ENCODE measurements at places on chromosomes 7 and 10.
A peak's percentile ranks its signal among the peaks of the same experiment; 100 is the strongest.

- no peak for DNase-seq
Observed at GRCh38 chr7:134186027-134186426, 58.9 kb downstream of the LRGUK start.

- DNase-seq = no peak
Observed at GRCh38 chr7:51645255-51645654, 328.6 kb upstream of the COBL start.

- no peak for DNase-seq
Observed at GRCh38 chr10:103207141-103207540, 14.1 kb upstream of the NT5C2 start.

- no peak for DNase-seq
Observed at GRCh38 chr10:94104316-94105000, 110.7 kb downstream of the PLCE1 start.

GRCh38 chr7:147161405-147161804, 1044.8 kb downstream of the CNTNAP2 start:
- DNase-seq = no peak

GRCh38 chr10:132834311-132834761, 48.4 kb upstream of the NKX6-2 start:
- no peak for DNase-seq

- DNase-seq = no peak
Observed at GRCh38 chr10:63670291-63670898, 149.2 kb downstream of the REEP3 start.

DNA sequence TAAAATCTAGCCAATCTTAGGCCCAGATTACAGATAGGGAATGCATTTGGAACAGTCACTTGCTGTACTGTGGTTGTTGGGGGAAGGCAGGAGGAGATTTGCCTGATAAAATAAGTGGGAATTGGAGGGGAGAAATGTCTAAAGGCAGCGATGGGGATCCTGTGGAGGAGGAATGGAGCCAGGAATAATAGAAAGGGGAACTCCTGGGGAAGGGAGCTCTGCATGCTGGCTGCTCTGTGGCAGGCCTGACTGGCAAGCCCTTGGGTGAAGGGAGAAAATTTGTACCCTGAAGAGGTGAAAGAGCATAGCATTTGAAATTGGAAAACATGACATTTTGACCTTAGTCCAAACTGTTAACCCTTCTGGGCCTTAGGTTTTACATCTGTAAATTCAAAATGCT, 13.7 kb downstream of the MMP21 start:
- DNase-seq = no peak

DNA sequence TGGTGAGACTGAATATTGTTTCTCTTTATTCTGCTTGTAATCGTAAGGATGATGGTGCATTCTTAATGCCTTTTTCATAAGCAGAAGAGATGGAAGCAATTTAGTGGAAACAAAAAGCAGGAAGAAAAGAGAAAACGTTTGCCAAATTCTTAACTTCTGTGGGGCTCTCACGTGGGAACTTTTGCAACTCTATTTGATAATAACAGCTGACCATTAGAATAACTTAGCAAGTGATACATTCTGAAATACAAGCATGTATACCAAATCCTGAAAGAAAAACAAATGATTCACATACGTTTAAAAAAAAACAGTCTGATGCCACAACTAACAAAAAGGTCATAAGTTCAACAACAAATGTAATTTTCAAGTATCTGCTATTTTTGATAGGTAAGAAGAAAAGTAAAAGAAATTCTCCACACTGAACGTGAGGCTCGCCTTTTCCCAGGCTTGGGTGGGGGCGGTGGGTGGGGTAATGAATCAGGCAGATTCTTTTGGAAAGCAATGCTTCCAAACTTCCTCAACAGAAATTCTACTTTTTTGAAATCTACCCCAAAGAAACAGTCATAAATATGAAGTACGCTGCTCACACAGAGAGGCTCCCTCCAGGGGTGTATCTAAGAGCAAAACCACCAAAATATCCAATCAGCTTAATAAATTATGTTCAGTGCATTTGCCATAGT, 446.2 kb upstream of the MGMT start:
- no peak for DNase-seq

DNA sequence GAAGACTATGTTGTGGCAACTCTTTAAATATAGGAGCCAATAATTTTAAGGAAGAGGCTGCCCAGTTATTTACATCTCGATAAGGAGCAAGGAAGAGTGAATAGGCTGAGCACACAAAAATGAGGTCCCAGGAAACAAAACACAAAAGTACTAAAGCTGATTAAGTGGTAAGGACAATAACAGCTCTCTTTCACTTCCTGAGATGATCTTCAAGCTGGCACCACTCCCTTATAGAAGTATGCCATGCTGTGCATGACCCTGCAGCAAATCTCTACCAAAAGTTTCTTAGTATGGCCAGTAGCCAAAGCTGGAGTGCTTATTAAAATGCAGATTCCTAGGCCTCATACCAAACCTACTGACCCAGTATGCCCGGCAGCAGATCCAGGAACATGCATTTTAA, 39.7 kb downstream of the CADPS2 start:
- no peak for DNase-seq

DNA sequence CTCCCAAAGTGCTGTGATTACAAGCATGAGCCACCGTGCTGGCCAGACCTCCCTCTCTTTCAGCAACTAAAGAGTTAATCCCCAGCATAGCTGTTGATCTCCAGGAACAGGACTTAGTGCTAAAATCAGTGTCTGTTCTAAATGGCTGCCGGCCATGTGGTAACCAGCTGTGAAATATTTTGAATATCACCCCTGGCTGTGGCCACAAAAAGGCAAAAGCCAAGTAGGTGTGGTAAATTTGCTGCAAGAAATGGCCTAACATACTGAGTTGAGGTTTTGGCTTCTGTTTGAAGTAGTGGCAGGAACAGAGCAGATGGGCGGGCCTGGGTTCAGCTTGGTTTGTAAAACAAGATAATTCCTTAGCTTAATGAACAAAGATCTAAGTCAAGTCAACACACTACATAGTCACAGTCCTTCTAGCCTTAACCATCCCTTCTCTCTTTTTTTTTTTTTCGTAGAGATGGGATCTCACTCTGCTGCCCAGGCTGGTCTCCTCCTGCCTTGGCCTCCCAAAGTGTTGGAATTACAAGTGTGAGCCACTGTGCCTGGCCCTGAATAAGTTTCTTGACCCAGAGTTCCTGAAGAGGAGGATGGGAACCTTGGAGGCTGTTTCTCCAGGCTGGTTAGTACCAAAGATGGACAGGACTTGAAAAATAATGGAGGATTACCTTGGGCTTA, 22.7 kb upstream of the AGFG2 start:
- no peak for DNase-seq

DNA sequence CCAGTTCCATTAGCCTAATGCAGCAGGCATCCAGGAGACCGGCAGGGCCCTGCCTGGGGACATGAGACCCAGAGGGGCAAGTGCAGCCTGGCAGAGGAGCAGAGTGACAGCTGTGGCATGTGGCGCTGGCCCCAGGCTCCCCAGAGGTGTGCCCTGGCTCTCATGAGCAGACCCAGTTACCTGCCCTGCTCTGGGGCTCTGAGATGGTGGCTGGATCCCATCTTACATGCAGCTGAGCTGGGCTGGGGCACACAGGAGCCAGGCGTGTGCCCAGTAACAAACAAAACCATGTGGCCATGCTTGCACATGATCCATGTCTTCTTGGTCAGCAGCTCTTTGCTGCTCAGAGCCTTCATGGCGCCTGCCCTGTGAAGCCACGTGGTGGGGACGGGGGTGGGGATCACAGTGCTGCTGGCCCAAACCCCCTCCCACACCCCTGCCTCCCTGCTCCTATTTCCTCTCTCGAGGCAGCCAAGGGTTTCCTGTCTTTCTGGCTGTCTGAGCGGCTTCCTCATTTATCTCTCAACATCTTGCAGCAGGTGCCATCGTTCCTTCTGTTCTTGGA, 40.3 kb upstream of the GTF2I start:
- peak; percentile 6 for DNase-seq

DNA sequence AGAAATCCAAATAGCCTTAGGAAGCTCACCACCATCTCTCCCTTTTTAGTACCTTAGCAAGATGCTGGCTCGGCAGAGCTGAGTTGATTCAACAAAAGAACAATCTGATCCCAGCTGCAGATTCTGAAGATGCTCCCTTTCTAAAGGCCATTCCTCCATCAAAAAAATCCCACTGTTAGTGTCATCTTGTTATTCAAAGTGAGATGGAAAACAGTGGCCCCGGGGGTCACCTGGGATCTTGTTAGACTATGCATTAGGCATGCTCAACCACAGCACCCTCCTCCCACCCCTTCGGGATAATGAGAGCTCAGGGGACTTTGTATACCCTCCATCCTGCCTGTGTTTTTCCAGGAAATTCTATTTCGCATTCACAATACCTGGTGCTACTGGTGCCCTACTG, 2.4 kb downstream of the NCAPG2 start:
- DNase-seq = no peak

DNA sequence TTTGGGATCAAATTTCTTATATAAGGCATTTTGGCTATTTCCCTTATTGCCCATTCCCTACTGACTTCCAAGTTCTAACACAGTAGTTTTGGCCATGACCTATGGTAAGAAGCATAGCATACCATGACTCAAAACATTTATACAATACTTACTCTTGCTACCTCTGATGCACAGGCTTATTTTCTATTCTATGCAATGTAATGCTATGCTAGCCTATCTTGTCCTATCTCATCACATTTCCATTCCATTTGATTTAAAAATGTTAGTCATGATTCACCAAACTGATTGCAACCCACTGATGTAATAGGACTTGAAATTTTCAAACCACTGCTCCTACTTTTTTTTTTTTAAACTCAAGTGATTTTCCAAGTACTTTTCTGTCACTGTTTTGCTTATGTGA, 658.5 kb downstream of the TYW1 start:
- no peak for DNase-seq

- no peak for DNase-seq
Observed at GRCh38 chr7:158955932-158956804, 99.8 kb downstream of the DYNC2I1 start.

DNA sequence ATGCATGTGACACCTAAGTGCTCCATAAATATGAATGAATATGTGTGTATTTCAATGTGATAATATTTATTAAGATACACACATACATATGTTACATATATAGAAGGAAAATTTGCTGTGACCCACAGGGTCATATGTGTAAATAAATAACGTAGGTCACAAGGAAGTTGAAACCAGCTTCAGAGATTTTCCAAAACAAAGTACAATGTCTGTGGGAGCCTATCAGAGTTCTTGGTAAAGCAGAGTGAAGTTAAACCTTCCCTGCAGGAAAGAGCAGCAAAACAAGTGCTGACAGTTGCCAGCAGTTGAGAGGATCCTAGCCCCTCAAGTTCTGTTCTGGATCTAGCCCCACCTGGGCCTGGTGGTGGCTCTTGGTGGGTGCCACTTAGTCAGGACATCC, 91.2 kb downstream of the CCNY start:
- DNase-seq = no peak

GRCh38 chr10:34644224-34644623, 170.9 kb downstream of the PARD3 start:
- no peak for DNase-seq

DNA sequence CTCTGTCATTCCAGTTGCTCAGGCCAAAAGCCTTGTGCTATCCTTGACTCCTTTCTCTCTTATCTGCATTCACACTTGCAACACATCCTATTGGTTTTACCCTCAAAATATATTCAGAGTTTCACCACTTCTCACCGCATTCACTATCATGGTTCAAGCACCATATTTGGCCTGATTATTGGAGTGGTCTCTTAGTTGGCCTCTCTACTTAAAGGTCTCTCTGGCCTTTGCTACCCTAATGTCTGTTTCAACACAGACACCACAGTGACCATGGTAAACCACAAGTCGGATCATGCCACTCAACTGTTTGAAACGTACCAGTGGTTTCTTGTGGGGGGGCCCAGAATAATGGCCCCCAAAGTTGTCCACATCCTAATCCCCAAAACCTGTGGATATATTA, 15.2 kb upstream of the PDZD8 start:
- no peak for DNase-seq

DNA sequence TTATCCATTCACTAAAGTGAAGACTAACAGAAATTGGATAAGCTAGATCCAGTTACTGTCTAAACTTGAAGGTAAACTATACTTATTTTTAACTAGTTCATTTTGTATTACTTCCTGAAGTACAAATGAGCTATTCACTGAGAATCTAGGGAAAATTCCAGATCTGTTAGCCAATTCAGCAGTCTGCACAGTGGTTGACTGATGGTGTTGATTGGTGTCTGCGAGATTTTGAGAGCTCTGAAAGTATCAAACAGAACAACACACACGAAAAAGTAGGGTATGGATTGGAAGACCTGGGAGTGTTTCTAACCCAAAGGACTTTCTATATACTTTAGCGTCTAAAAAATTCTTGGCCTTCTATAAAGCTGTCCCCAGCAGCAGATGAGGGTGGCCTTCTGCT, 33.6 kb upstream of the AGR2 start:
- no peak for DNase-seq

- no peak for DNase-seq
Observed at GRCh38 chr7:99221866-99222265, 14.0 kb upstream of the KPNA7 start.

DNA sequence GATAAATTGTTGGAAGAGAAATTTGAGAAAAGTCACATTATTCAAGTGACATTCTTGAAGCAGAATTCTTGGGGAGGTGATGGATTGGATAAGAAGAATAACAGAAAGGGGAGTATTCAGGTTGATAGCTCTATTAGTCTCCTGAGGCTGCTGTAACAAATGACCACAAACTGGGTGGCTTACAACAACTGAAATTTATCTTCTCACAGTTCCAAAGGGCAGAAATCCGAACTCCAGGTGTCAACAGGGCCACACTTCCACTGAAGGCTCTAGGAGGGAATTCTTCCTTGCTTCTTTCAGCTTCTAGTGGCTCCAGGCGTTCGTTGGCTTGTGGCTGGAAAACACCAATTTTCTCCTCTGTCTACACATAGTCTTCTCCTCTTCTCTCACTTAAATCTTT, 99.8 kb downstream of the TES start:
- no peak for DNase-seq
